CD4-positive, alpha-beta memory T cell (primary cell): ENCODE measurements at places on chromosomes 11 and 22. TPM values are rescaled to one million over a fixed set of nuclear protein-coding genes. Genes with fewer than 3 reads are reported as not detected.

GRCh38 chr11:99925968-99926367, 761.1 kb upstream of the ARHGAP42 start:
- no peak for DNase-seq

- no peak for DNase-seq
Measured at GRCh38 chr22:47190957-47191670, 428.7 kb downstream of the TBC1D22A start.

- DNase-seq, result no peak
Measured at GRCh38 chr11:28545536-28545935, 437.3 kb downstream of the METTL15 start.

The BDNF gene
- not detected for total RNA-seq

The PRRG4 gene
- total RNA-seq, result not detected

DNA sequence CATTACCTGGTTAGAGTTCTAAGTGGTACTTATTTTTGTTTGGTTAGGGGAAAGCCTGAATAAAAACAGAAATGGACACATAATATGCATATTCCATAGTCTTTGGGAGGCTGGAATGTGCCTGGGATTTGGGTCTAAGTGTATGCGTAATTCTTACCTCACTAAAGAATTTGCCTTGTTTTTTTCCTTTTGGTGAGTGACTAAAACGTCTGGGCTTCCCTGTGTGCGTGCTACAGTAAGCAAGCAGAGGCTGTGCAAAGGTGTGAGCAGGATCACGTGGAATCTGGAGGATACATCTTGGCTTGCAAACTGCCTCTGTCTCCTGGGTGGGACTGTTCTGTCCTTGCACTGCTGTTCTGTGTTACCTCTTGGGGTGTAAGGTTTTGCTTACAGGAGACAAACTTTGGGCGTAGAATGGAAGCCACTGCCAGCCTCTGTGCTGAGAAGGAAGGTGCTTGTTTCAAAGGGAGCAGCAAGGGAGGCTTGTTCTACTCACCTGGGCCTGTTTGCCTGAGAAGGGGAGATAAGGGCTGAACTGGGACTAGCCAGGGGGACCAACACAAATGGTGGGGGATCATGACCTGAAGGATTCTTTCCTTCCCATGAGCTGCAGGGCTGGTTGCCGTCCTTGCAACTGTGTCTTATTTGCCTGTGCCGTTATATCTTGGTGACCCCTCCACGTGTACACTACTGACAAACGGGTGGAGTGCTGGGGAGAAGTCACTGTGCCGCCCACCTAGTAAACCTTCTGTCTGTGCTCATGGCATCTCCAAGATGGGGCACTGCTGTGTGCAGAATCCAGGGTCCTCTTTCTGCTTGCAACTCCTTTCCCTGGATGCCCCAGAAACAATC, 4.5 kb downstream of the NEAT1 start:
- peak; percentile 32 for DNase-seq

- no peak for DNase-seq
Measured at GRCh38 chr11:130476200-130476921, 27.9 kb downstream of the ADAMTS15 start.

DNA sequence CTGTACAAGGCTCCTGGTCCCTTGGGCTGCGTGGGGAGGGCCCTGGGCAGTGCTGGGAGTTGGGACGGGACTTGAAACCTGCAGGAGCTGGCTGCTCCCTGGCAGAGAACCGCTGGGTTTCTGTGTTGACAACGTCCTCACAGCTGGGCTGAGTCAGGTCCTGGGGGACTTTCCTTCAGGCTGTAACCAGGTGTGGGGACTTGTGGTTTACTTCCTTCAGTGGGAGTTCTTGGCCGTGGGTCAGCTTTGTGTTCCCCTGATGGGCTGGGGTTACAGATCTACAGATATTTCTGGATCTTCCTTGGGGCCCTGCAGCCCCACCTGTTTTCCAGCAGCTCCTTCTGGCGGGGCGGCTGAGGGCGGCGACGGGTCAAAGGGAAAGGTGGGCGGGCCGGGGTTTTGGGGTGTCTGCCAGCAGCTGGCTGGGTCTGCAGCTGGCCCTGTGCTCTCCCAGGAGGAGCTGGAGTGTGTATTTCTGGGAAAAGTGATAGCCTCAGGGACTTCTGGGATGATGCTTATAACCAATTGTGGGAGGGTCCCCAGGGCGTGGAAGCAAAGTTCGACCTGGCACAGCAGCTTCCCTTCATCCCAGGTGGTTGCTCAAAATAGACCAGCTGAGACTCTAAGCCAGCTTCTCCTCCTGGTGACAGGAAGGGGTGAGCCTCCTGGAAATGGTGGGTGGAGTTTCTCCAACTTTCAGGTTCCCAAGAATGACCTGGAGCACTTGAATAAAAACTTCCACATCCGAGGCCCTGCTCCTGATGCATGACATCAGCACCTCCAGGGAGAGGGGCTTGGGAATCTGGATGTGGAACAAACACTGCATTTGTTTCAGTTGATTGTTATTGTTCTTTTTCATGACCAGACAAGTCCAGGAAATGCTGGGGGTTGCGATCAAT, 19.1 kb downstream of the ST14 start:
- DNase-seq, result no peak

The OR8J1 gene
- not detected for total RNA-seq

- DNase-seq, result peak; percentile 87
Measured at GRCh38 chr11:35040221-35040942, 98.6 kb upstream of the CD44 start.

The OTOG gene
- not detected for total RNA-seq

The OR52H1 gene
- total RNA-seq, result not detected

DNA sequence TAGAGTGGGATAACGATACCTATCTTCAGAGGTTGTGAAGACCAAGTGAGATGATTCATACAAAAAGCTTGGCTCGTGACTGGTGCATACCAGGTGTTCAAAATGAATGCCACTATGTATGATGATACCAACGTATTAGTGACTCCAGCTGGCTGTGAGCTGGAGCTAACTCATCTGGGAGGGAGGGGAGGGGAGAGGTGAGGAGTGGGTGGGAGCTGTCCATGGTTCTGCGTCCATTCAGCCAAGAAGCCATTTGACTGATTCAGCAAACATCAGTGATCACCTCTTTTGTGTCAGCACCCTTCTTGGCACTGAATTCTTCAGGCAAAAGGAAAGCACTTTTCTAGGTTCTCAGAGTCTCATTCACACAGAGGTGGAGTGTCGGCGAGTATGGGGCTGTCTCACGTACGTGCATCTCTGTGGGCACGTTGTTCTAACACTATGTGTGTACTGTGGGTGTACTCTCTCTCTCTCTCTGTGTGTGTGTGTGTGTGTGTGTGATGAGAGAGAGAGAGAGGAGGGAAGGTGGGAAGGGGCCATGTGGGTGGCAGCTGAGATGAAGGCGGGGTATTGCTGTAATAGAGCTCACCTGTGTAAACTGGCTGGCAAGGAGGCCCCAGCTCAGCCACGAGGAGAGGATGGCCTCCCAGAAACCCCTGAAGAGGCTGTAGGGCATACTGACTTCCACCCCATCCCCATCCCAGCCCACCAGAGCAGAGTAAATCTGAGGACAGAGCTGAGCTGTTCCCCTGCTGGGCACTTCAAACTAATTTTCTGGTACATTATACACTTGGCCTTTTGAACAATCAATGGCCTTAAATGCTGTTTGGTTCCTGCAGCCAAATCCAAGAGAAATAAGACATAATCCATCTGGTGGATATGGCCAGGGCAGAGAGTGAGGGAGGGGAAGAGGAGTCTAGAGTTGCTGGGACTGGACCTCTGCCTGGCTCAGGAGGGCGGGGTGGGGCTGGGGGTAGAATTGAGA, 96.1 kb upstream of the THY1 start:
- no peak for DNase-seq

- DNase-seq, result no peak
Measured at GRCh38 chr11:65745049-65745448, 24.5 kb upstream of the RNASEH2C start.

DNA sequence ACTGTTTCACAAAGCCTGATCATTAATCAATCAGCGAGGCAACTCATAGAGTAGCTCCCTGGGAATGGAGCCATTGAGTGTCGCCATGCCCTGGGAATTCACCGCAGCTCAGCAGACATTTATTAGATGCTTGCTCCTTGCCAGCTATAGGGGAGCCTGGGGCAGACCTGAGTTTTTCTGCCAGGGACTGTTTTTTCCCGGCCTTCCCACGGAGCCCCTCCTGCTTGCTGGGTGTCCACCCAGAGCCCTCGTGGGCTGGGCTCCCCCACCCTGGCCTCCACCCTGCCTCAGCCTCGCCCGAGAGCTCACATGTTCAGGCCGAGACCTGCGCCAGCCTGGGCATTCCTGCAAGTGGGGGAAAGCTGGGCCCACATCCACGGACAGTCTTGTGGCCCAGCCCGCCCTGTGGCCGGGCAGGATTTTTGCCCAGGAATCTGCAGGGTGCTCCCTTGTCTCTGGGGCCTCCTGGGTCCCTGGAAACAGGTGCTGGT, 64.9 kb downstream of the SMIM38 start:
- no peak for DNase-seq

- no peak for DNase-seq
Measured at GRCh38 chr11:82719361-82720105, 14.1 kb downstream of the FAM181B start.

GRCh38 chr11:19218216-19218615, 16.4 kb upstream of the CSRP3 start:
- no peak for DNase-seq

The F2 gene
- not detected for total RNA-seq

GRCh38 chr11:14619603-14620531, 23.7 kb upstream of the PDE3B start:
- DNase-seq, result no peak

DNA sequence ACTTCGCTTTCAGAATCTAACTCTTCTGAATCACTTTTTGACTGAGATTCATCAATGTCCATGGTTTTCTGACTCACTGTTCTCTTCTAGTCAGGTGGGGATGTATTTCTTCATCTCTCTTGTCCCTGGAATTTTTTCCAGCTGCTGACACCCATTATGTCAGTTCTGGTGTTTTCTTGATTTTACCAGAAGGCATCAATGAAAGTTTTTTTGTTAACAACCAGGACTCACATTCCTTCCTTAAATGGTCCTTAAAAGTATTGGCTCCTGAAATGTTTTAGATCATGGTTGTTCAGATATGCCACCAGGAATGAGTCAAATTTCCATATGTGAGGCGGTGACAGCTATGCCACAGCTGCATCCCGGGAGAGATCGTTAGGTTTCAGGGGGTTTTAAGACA, 12.9 kb downstream of the MICAL2 start:
- no peak for DNase-seq

The HTR3A gene
- total RNA-seq, result not detected

DNA sequence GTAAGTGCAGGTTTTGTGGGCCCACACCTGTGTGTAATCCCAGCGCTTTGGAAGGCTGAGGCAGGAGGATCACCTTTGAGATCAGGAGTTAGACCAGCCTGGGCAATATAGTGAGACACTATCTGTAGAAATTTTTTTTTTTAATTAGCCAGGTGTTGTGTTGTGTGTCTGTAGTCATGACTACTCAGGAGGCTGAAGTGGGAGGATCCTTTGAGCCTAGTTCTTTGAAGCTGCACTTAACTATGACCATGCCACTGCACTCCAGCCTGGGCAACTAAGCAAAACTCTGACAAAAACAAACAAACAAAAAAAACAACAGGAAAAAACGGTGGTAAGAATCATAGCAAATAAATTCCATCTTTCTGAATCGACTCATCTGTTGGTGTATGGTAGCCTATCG, 268.6 kb upstream of the PDGFD start:
- DNase-seq, result no peak

DNA sequence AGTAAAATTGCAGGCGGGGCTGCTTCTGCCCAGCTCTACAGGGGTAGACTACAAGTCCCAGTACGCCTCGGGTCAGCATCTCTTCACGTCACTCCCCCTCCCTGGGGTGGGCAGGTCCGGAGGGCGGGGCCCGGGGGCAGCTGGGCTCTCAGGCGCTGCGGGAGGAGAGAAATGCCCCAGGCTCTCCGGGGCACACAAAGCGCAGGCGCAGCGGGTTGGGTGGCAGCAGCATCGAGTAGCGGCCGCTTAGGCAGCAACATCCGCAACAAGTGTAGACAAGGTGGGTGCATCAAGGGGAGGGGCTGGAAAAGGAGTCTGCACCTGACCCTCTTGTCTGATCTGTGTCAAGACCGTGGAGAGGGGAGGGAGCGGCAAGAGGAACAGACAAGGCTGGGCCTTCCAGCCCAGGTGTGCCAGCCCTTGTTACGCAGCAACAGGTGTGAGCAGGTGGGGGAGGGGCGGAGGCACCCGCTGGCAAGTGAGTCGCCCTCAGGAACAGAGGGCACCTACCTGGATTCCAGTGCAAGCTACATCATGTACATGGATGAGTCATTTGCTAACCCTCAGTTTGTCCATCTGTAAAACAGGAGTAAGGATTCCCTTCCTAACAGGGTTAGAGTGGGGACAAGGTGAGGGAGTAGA, 1.2 kb downstream of the PLEKHB1 start:
- peak; percentile 91 for DNase-seq

The CHST1 gene
- not detected for total RNA-seq

DNA sequence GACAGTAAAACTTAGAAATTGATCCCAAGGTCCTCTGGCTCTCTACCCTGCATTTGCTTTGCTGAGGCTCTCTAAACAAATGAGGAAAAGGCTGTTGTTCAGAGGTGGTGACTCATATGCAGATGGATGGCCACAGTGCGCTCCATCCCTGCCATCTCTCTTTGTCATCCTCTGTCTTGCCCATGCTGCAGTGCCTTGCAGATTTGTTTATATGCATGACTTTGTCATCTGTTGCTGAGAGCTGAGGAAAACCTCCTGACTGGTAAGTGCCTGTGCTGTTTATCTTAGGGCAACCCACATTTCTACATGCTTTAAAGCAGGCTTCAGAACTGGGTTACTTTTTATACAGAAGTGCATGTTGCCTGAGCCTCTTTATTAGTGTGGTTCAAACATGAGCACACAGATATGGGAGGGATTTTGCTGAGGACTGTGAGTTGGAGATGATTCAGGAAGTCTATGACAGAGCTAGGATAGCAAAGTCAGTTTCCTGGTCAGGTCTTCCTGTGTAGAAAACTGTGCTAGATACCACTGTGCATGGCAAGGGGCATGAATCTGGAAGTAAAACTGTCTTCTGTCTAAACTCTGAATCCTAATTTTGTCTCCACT, 57.4 kb downstream of the JAM3 start:
- no peak for DNase-seq

The OR51B4 gene
- total RNA-seq, result not detected

The POU2AF1 gene
- 0.47 TPM for total RNA-seq

The ESAM gene
- total RNA-seq, result 1.5 TPM

- DNase-seq, result no peak
Measured at GRCh38 chr11:34266090-34266912, 91.5 kb downstream of the ABTB2 start.
